Adipocyte (in vitro differentiated cells): ENCODE measurements at places on chromosomes 16 and 17.

- peak; percentile 34 for DNase-seq
Measured at GRCh38 chr17:50265690-50266315, 8.5 kb upstream of the TMEM92 start.

GRCh38 chr17:57832314-57833178 lies 17.3 kb downstream of the MRPS23 start:
- no peak for DNase-seq

DNA sequence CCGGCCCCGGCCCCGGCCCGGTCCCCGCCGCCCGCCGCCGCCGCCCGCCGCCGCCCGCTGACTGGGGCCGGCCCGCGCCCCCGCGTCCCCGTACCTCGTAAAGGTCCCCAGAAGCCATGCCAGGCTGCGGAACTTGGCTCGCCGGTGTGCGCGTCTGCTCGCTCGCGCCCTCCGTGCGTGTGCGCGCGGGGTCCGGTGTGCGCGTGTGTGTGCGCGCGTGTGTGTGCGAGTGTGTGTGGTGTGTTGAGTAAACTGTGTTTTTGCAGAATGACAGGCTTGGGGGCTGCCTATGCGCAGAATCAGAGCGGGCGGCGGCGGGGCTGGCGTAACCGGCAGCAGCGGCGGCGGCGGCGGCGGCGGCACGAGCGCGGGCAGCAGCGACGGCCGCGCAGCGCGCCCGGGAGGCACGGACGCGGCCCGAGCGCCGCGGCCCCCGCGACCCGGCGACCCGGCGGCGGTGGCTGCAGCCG lies 307 bp downstream of the CDYL2 start:
- DNase-seq: peak; percentile 62

- no peak for DNase-seq
Measured at GRCh38 chr16:88045820-88046303, 94.6 kb downstream of the BANP start.

DNA sequence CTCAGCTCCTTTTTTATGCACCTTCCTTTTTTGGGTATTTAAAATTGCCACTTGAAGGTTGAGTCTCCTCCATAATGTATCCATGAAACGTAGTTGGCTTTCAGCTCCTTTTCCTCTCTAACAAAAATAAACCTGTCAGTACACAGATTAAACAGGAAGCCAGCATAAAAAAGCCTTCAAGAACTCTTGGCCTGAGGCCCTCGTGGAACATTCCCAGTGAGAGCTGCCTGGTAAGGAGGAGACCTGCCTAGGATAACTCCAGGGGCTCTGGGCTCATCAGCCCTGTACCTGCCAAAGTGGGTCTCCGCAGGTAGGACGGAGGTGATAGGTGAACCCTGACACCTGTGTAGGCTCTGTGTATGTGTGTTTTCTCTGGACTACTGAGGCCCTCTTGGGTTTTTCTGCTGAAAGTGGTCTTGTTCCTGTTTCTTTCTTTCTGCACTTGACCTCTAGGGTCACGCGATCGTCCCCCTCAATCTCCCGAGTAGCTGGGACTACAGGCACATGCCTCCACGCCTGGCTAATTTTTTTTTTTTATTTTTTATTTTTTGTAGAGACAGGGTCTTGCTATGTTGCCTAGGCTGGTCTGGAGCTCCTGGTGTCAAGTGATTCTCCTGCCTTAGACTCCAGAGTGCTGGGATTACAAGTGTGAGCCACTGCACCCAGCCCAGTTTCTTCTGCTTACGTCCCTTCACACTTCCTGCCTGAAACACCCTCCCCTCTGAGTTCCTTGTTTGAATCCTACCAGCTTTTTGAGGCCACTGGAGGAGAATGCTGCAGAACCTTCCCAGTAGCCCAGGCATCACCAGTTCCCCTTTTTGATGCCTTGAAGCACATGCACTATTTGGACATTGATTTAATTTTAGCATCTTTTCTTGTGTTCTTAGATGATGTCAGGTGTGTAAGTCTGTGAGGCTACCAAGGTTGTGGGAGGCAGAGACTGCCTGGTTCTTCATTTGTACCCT lies 9.8 kb downstream of the PGS1 start:
- DNase-seq: no peak

DNA sequence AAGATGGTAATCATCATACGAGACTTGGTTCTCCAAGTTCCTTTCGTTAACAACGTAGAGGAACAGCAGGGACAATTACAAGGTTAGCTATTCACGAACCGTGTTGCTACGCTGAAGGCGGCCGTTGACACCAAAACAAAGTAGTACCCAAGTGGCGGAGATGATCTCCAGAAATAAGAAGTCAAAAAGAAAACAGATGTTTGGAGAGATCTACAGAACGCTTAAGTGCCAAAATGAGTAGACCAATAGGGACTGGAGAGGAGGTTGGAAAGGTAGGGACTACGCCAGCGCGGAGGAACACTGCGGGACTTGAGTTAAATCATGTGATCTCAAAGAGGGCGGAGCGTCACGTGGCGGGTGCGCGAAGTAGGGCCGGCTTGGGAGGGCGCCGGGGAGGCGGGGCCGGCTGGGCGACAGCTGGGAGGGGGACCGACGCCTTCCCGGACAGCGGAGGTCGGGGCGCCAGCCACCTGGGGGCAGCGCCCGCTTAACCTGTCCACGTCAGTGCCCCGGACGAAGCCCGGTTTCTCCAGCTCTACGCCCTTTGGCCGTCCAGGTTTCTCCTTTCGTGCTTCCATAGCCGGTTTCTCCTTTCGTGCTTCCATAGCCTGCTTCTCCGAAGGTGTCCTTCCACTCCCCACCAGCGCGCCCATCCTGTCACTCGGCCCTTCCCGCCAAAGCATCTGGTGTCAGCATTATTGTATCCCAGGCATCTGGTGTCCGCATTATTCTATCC lies 636 bp upstream of the GABARAP start:
- DNase-seq: peak; percentile 98

- DNase-seq: no peak
Measured at GRCh38 chr17:55577687-55578086, 66.4 kb upstream of the SMIM36 start.

DNA sequence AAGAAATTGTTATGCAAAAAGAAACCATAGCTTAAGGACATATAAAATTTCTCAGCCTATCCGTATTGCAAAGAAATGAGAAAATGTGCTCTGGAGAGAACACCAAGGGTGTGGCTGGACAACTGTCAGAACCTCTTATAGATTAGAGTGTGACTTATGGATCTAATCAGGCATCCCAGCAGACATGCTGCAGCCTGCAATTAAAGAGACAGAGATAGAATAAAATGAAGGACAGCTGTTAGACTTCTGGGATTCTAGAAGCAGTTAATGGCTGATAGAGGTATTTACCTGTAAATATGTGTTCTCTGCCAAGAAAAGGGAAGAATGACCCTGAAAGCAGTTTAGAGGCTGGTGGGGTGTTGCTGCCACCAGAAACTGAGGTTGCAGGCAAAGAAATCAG lies 160.1 kb upstream of the KIF2B start:
- DNase-seq: no peak

- no peak for DNase-seq
Measured at GRCh38 chr16:48533931-48534330, 76.0 kb downstream of the N4BP1 start.

- DNase-seq: peak; percentile 74
Measured at GRCh38 chr16:49854796-49855203, 1.1 kb downstream of the ZNF423 start.
